ENCODE measurements at places on chromosomes 1 and 21. TPM values are rescaled to one million over a fixed set of nuclear protein-coding genes. Genes with fewer than 3 reads are reported as not detected.

The NTNG1 gene
- 12.5 TPM for polyA plus RNA-seq

The AMY1A gene
- polyA plus RNA-seq = not detected

The LPAR3 gene
- polyA plus RNA-seq = 4.3 TPM

The GPR37L1 gene
- not detected for polyA plus RNA-seq

The RASSF5 gene
- polyA plus RNA-seq = 1.3 TPM

The SGIP1 gene
- 71.4 TPM for polyA plus RNA-seq

The C2CD4D gene
- polyA plus RNA-seq = not detected

The OR6K3 gene
- not detected for polyA plus RNA-seq

The ETV3 gene
- polyA plus RNA-seq = 8.9 TPM

GRCh38 chr1:234512451-234512861 is 33.5 kb upstream of the TARBP1 start:
- no peak for DNase-seq

GRCh38 chr1:20719261-20719660 is 1.5 kb upstream of the KIF17 start:
- no peak for DNase-seq

DNA sequence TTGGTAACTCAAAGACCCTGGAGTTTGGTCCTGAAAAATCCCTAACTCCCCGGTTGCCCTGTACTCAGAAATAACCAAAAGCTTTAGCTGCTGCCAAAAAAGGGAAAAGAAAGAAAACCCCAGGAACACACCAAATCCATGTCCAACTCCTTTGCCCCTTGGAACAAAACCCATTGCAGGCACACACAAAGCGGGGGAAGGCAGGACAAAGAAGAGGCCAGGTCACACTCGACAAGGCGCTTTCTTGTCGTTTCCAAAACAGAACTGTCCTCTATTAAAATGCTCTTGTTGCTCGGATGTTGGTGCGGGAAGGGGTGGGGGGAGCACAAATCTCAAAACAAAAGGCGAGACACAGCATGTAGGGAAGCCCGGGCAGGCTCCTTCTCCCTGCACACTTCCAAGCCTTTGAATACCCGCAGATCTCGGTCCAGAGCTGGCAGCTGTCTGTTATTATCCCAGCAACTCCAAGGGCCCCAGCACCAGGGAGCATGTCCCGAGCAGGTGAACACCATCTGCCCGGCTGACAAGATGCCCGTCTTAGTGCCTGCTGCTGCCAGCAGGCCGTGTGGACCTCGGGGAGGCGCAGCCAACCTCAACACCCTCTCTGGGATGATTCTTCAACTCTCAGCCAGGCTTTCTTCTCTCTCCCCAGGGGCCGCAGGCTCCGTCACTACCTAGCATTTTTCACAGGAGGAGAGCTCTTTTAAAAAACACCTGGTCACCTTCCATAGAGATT is 96.4 kb downstream of the SSBP3 start:
- no peak for DNase-seq

DNA sequence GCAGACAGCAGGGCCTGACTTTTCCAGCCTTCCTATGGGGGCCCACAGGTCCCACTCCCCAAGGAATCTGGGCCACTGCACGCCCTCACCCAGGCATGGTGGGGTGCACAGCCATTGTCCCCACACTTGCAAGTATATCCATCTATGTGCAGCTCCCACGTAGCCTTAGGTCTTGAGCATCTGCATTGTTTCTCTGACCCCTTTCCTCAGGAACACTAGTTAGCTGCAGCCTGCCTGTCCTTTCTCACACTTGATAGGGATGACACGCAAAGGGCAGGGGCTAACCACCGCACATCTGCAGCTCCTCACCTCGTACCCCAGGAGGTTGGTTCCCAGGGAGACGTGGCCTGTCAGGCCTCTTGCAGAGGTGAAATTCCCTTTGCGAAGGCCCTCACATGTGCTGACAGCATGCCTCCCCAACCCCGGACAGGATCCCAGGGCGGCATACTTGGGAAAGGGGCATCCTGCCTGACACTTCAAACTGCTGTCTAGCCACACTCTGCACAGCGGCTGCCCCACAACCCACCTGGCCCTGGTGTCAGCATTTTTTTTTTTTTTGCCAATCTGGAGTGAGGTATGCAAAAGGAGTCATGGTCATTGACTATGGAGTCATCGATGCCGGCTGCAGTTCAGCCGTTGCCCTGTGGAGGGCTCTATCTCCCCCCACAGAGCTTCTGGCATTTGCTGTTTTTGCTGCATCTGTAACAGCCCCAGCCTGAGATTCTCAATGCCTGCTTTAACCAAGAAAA is 5.0 kb downstream of the JMJD4 start:
- peak; percentile 54 for DNase-seq

DNA sequence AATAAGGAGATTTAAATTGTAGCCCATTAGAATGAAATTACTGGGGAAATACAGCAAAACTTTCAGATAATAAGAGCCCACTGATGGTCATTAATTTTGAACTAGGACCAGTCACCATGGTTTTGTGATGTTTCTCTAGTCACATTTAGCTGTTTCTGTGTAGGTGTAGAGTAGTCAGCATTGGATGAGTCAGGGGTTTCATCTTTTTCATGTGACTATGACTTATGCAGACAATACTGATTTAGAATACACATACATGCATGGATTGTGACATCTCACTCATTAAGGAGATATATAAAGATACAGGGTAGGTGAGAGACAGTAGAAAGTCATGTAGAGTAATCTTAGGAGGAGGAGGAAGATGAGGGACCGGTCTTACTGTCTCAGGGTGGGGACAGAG is 1192.7 kb downstream of the KCNT2 start:
- no peak for DNase-seq

DNA sequence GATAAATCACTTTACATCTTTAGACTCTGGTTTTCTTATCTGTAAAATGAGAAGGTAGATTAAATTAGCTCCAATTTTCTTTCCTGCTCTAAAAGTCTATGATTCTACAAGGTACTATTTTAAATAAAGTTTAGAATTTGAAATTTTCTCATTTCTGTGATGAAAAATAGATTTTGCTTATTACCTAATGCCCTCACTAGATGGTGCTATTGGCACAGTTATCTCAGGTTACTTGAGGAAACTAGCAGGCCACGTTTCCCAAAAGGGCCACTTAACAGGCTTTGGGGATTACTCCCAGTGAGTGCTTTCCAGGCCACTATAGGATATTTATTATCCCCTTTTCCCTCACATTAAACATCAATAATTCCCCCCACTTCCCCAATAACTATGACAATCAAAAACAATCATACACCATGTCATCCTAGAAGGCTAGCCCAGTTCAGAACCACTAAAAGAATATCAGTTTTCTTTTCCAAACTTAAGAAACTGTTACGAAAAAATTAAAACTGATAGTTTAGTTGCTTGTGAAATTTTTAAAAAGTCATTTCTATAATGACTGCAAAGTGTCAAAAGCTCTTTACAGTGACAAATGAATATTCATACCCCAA is 30.6 kb downstream of the OMA1 start:
- DNase-seq = peak; percentile 74

- DNase-seq = peak; percentile 41
These were observed 957 bp downstream of the EPS15 start for GRCh38 chr1:51518033-51518585.

GRCh38 chr1:17860812-17861211 is 105.7 kb downstream of the ACTL8 start:
- no peak for DNase-seq

- no peak for DNase-seq
These were observed 56.4 kb downstream of the KIF26B start for GRCh38 chr1:245211035-245211749.

GRCh38 chr1:65339866-65340468 is 30.6 kb downstream of the DNAJC6 start:
- DNase-seq = peak; percentile 20

GRCh38 chr1:245007852-245008251 is 143.5 kb upstream of the HNRNPU start:
- DNase-seq = no peak

- no peak for DNase-seq
These were observed 72.3 kb upstream of the CAMK1G start for GRCh38 chr1:209511169-209511568.

DNA sequence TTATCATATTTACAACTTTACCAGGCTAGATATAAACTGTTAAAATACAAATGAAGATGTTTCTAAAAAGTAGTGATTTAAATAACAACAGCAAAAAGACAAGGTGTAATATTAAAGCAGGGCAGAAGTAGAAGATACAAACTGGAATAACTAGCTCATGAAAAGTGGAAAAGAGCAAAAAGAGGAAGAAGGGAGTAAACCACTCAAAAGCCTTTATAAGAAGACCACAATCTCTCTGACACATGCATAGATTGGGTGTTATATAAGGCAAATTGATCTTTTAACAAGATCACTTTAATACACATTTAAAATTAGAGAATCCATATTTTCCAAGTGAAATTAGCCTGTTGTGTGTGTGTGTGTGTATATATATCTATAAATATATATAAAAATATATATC is 5.0 kb downstream of the DENND1B start:
- no peak for DNase-seq

DNA sequence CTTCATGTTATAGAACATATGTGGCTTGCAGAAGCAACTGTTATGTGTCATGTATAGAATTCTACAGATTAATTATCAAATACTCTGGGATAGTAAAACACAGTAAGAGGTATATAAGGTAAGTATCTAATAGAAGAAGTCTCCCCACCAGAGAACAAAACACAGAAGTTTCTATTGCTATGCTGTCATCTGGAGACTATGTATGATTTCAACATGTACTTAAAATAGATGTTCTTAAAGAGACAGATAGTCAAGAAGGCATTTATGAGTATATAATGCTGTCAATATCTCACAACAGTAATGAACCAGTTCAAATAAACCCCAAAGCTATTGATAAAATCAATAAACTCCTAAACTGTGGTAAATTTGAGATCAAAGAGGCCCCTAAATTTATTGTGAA is 8.1 kb upstream of the ADCY10 start:
- peak; percentile 51 for DNase-seq

DNA sequence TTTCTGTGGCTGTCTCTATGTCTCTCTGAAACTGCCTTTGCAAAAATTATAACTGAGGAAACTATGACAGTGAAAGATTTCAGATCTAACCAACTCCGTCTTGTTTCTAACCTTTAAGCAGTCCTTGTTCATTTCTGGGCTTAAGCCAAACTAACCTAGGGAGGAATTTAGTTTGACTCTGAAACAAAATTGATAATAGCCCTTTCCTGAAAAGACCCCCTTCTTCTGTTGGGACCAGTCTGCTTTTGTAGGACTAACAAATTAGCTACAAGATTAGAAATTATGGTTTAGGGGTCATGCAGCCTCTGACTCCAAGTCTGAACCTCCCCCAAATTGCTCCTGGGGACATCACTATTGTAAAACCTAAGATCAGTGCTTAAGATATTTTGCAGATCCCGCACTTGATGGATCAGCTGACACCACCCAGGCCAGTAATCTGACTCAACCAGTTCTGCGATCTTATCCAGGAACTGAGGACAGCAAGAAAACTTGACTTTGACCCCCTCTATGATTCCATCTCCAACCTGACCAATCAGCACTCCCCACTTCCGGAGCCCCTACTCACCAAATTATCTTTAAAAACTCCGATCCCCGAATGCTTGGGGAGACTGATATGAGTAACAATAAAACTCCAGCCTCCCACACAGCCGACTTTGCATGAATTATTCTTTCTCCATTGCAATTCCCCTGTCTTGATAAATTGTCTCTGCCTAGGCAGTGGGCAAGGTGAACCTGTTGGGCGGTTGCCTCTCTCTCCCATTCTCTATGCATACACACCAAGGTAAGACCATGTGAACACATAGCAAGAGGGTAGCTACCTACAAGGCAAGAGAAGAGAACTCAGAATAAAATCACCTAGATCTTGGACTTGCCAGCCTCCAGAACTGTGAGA is 11.1 kb upstream of the TRIM63 start:
- DNase-seq = no peak

- no peak for DNase-seq
These were observed 40.8 kb upstream of the TP53BP2 start for GRCh38 chr1:223886516-223886921.

GRCh38 chr21:29184037-29184436 is 53.6 kb downstream of the MAP3K7CL start:
- no peak for DNase-seq

- no peak for DNase-seq
These were observed 11.7 kb downstream of the ATF3 start for GRCh38 chr1:212620293-212620692.

DNA sequence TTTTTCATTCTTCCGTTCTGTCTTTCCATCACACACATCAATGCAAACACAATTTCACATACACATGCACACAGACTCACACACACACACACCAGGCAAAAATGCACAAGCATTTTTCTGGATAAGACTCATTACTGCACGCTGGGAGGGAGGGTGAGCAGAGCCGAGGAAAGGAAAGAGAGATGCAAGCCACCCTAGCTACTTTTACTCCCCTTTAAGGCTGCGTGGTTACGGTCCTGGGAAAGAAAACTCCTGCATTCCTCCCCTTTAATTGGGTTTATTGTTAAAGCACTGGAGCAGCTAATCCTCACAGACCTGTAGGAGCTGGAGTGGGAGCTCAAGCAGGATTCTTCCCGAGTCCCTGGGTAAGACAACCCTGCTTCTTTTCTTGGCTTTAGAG is at the start of gene CAMK1G:
Gene CAMK1G, plus strand, starts transcription at position 307 of the 400 bp plus-strand sequence. CDS start 11,270 bp downstream, outside the sequence.
- DNase-seq = peak; percentile 62

GRCh38 chr1:12100071-12100470 is 37.0 kb downstream of the TNFRSF8 start:
- DNase-seq = no peak

DNA sequence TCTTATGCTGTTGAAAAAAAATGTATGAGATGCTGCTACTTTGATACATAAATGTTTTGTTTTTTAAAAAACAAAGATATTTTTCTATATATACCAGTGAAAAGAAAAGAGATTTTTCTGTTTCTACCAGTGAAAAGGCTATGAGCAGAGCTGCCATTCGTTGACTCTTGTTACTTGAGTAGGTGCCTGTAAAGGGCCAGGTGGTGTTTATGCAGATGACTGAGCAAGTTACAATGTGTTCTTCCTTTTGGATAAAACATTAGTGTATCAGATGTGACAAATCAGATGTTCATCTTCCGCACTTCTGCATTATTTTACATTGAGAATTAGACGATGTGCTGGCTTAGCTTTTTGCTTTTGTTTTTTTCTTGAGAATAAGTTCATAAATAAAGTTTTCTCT is 45.4 kb downstream of the BARHL2 start:
- no peak for DNase-seq

DNA sequence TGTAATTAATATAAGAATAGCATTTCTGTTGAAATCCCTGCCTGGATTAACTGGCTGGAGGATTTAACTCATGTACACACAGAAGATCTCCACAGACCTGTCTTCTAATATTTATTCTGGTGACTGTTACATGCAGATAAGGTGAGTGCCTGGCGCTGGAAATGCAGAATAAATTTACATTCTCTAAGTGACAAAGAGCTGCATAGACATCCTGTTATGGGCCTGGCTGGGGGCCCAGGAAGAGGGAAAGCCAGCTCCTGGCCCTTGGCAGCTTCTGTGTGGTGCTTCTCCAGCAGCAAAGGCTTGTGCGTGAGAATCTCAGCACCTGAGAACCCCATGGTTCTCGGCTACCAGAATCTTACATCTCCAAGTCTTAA is 446.6 kb downstream of the PTPRU start:
- peak; percentile 59 for DNase-seq

GRCh38 chr1:161905269-161905884 is 118.3 kb downstream of the OLFML2B start:
- DNase-seq = peak; percentile 45
